Stimulated activated CD8-positive, alpha-beta memory T cell treated with anti-CD3 and anti-CD28 coated beads, Interleukin-2, amount 100 ng/mL, for 48 hours (primary cell): ENCODE measurements at places on chromosomes 1 and 21.

GRCh38 chr1:177849579-177850290 is 120.1 kb downstream of the SEC16B start:
- DNase-seq: no peak

GRCh38 chr1:2395245-2395644 is 3.6 kb downstream of the RER1 start:
- DNase-seq: no peak

DNA sequence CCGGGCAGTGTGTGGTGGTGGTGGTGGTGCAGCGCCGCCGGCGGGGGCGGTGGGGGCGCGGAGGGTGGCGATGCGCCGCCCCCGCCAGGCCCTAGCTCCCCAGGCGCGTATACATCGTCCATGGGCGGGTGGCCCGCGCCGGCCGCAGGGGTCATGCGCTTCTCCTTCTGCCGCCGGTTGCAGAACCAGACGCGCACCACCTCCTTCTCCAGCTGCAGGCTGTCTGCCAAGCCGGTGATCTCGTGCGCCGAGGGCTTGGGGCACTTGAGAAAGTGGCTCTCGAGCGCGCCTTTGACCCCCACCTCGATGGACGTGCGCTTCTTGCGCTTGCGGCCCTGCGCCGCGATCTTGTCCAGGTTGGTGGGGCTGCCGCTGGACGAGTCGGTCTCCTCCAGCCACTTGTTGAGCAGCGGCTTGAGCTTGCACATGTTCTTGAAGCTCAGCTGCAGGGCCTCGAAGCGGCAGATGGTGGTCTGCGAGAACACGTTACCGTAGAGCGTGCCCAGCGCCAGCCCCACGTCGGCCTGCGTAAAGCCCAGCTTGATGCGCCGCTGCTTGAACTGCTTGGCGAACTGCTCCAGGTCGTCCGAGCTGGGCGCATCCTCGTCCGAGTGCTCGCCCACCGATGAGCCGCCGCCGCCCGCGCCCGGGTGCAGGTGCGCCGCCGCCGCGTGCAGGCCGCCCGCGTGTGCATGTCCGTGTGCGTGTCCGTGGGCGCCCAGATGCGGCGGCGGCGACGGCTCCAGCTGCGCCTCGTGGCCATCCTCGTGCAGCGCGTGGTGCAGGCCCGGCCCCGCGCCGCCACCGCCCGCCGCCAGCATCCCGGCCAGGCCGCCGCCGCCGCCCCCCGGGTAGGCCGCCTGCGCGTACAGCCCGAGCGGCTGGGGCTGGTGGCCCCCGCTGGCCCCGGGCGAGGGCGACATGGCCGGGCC is 926 bp downstream of the POU3F1 start:
- DNase-seq: no peak

DNA sequence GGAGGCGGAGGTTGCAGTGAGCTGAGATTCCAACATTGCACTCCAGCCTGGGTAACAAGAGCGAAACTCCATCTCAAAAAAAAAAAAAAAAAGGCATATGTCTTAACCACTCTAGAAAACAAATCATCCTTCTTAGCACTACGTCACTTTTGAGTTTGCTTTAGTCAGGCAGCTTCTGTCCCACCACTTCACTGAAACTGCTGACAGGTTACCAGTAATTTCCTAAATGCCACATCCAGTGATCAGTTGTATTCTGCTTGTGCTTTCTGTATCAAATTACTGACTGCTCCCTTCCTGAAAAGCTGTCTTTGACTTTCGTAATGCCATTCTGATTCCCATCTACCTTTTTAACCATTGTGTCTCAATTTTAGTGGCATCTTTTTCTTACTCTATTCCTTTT is 21.7 kb downstream of the RCOR3 start:
- DNase-seq: no peak

- DNase-seq: no peak
Measured at GRCh38 chr1:47924270-47925048, 72.7 kb downstream of the TRABD2B start.
